Neural crest cell (in vitro differentiated cells): ENCODE measurements at places on chromosomes 4 and X.

GRCh38 chr4:22672519-22672918 lies 20.2 kb upstream of the GBA3 start:
- H3K27me3 ChIP-seq: no peaks in the 10 kb centered on the region
- H3K27ac ChIP-seq: no peak overlapping the region
- DNase-seq: no peak
- H3K36me3 ChIP-seq: no peaks in the 10 kb centered on the region

DNA sequence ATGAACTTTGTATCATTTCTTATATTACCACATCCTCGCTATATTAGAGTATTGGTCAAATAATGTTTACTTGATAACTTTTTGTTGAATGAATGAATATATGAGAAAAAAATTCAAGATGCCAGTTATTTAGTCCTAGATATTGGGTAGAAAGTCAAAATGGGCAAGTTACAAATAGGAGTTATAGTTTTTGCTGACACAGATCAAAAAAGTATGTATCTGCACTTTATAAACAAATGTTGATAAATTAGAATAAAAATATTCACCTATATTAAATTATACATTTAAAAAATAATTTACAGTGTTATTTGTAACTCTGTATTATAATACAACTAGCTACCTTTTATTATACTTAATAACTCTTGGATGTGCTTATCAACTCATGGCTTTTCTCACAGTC lies 57.8 kb upstream of the NDST4 start:
- H3K4me1 ChIP-seq: no peaks in the 10 kb centered on the region
- H3K4me3 ChIP-seq: no peak overlapping the region
- DNase-seq: no peak
- no peaks in the 10 kb centered on the region for H3K36me3 ChIP-seq
- no peaks in the 10 kb centered on the region for H3K27me3 ChIP-seq

GRCh38 chr4:76016393-76016792 lies 6.9 kb downstream of the CXCL10 start:
- H3K4me3 ChIP-seq: no peak overlapping the region
- no peaks in the 10 kb centered on the region for H3K36me3 ChIP-seq
- no peaks in the 10 kb centered on the region for H3K4me1 ChIP-seq
- no peak overlapping the region for H3K27ac ChIP-seq
- no peak for DNase-seq

DNA sequence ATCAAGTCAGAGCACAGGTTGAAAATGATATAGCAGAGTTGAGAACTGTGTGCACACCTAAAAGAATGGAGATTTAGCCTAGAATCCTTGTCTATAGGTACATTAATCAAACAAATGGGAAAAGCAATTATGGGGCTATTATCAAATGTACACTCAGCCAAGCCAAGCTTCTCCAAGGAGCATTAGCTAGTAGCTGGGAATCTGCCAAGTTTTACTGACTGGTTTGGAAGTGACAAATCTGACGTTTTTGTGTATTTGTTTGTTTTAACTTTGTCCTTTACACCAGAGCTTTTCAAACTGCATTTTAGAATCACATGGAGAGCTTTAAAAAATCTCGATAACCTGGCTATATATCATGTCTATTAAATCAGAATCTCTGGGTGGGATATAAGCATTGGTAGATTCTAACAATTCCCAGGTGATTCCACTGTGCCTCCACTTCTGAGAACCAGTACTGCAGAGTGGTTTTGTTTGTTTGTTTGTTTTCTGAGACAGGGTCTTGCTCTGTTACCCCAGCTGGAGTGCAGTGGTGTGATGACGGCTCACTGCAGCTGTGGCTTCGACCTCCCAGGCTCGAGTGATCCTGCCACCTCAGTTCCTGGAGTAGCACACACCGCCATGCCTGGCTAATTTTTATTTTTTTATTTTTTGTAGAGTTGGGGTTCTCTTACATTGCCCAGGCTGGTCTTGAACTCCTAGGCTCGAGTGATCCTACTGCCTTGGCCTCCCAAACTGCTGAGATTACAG lies 279.8 kb downstream of the UNC5C start:
- no peak overlapping the region for H3K4me3 ChIP-seq
- DNase-seq: no peak
- H3K4me1 ChIP-seq: no peaks in the 10 kb centered on the region
- no peaks in the 10 kb centered on the region for H3K36me3 ChIP-seq

- peaks cover 4% of the 10 kb centered on the region for H3K36me3 ChIP-seq
- peaks cover 17% of the 10 kb centered on the region for H3K4me1 ChIP-seq
These were observed 1.8 kb downstream of the SLC38A5 start for GRCh38 chrX:48468247-48468671.
